ENCODE measurements at places on chromosomes 2 and 18.

- no peak for DNase-seq
Measured at GRCh38 chr2:240586919-240587800, 626 bp downstream of the CAPN10 start.

GRCh38 chr2:217393585-217394032, 533.7 kb upstream of the TNP1 start:
- no peak for DNase-seq

DNA sequence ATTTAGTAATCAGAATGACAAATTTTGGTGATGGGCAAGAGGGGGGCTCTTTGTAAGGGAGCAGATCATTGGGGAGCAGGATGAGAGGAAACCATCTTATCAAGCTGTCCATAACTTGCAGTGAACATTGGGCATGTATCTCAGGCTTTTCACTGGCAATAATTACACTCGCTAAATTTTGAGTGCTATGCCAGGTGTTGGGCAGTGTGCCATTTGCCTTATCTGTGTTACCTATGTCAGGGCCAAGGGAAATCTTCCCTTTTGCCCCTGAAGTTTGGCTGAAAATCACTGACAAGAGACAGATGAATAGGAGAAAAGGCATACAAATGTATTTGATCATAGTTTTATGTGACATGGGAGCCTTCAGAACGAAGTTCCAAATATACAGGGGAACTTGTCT, 39.0 kb downstream of the NOSTRIN start:
- no peak for DNase-seq

- no peak for DNase-seq
Measured at GRCh38 chr2:160368988-160369930, 124.3 kb downstream of the RBMS1 start.

- DNase-seq, result no peak
Measured at GRCh38 chr2:42795841-42796301, 3.5 kb upstream of the HAAO start.

- no peak for DNase-seq
Measured at GRCh38 chr2:223108351-223109050, 56.5 kb downstream of the KCNE4 start.

- DNase-seq, result no peak
Measured at GRCh38 chr2:157684940-157685466, 56.3 kb upstream of the ACVR1C start.

- no peak for DNase-seq
Measured at GRCh38 chr2:75574106-75574505, 13.4 kb upstream of the EVA1A start.

DNA sequence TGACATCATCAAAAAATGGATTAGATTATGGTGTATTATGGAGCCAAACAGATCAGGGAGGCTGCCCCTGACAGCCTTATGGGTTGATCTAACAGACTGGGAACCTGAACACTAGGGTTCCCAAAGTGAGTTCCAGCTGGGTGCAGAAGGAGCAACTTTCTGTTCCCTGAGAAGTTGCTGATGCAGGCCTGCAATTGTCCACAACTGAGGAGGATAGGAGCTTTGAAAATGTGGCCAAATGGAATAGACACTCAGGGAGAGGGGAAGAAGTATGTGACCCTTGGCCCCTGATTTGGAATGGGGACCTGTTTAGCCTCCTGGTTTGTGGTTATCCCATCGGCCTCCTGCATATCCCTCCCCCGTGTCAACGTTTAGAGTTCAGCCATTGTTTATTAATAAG, 262.2 kb upstream of the SKOR2 start:
- DNase-seq, result no peak

DNA sequence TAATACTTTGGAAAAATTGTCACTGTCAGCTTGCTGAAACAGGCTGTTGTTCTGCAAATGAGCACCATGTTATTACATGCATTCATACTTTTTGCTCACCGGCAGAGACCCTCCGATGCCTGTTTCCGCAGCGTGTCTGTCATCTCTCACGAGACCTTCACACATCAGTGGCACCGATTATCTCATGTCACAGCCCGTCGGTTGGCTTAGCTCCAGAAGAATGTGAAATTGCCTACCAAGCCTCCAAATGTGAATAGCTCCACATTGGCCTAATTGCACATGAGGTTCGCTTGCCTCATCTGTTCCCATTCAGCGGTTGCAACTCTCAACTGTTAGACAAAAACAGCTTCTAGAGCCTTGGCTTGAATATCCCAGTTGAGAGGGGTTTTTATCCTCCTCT, 233.0 kb downstream of the ACTR3 start:
- DNase-seq, result no peak

- no peak for DNase-seq
Measured at GRCh38 chr2:165349181-165349580, 110.0 kb downstream of the SCN2A start.

- no peak for DNase-seq
Measured at GRCh38 chr2:144693179-144693578, 173.3 kb upstream of the ZEB2 start.

- DNase-seq, result no peak
Measured at GRCh38 chr2:10331702-10332401, 29.1 kb downstream of the HPCAL1 start.

DNA sequence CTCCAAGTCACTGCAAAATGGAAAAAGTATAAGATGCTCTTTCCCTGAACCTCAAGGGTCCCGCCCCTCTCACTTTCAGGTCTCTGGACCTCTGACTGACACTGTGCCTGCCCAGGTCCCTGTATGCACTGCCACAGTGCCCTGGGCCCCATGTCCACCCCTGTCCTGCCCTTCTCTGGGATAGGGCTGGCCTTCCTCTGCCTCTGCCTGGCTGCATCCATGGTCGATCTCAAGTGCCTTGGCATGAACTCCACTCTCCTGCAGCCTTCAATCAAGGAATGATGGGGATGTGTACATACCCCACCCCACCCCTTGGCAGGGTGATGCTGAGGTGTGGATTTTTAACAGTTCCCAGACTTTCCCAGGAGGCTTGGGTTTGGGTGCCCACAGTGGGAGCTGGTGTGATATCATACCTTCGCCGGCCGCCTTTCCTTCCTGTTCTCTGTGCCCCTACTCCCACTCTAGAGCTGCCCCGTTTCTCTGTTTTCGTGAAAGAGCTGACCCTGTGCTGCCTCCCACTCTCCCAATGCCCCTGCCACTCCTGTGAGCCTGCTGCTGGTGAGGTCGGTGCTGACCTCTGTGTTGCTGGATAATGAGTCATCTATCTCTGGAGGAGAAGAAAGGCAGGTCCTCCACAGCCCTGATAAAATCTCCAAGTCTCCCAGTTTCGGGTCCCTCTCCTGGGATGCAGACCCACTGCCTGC, 18.9 kb downstream of the PTPN18 start:
- no peak for DNase-seq

DNA sequence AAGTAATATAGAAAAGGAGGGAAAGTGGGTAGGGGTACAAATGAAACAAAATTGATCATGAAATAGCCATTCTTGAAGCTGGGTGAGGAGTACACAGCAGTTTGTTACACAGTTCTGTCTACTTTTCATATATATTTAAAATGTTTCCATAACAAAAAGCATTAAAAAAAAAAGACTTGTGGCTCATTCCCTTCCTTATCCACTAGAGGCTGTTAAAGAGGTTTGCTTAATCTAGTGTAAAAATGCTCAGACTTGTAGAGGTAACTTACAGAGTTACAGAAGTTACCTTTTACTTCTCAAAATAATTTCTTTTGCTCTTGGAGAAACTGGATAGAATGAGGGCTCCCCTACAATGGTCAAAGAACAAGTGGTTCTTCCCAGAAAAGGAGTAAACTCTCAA, 8.1 kb upstream of the WIPF1 start:
- no peak for DNase-seq

DNA sequence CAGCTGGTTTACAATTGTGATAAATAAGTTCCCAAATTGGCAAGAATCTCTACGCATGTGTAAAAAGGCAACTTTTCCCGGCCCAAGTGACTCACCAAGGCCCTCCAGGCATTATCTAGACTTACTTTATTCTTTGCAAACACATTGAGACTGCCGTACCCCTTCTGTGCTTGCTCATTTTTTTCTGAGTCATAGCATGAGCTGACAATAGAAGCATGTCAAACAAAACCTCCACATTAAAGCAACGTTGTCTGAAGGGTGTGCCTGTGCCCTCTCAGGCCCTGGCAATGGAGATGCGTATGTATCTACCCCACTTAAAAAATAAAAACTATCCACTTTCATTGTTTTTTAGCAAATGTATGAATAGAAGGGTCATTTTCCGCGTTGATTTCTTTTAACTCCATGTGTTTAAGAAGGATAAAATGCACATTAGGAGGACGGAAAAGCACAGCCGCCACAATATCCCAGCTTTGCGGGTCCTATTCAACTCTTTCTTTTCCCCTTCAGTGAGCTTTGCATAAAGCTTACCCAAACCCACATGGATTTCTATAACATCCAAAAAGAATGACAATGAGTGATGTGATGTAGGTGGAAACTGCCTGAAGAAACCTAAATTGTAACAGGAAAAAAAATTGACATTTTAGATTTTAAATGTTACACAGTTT, 298.2 kb downstream of the CDCA7 start:
- DNase-seq, result no peak

- no peak for DNase-seq
Measured at GRCh38 chr2:58099096-58099769, 52.6 kb downstream of the VRK2 start.

- DNase-seq, result no peak
Measured at GRCh38 chr2:126717928-126718327, 62.0 kb downstream of the GYPC start.

DNA sequence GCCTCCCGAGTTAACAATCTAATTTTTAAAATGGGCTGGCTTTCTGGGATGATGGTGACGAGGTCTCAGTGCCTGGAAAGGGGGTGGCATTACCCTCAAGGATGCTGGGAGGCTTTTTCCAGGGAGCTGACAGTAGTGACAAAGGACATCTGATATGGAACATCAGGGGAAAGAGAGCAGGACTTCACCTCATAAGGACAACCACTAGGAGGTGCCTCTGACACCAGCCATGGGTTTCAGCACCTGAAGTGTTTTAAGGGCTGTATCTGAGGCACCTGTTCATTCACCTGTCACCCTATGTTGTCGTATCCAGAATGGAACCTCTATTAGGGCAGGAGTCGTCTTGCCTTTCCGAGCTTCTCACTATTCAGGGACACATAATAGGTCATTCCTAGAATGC, 10.8 kb downstream of the IL36B start:
- no peak for DNase-seq

GRCh38 chr2:231104115-231104713, 20.6 kb downstream of the HTR2B start:
- DNase-seq, result peak; percentile 61

GRCh38 chr2:221874444-221874843, 302.3 kb upstream of the EPHA4 start:
- no peak for DNase-seq

DNA sequence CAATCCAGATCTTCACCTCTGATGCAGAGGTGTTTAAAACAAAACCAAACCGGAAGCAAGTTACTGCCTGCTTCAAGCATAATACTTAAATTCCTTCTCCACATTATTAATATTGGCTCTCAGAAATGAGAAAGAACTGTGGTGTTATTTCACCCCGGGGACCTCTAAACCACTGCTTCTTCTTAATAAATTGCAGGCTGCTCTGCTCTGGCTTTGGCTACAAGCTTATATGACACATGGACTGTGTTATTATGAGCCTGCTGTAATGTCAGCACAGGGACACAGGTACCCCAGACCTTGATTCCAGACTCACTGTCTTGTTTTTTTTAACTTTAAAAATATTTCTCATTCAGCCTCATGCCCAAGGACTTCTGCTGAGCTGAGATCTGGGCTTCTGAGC, 45.1 kb downstream of the ST6GAL2 start:
- no peak for DNase-seq

- DNase-seq, result no peak
Measured at GRCh38 chr2:240400371-240401161, 34.9 kb upstream of the GPC1 start.

DNA sequence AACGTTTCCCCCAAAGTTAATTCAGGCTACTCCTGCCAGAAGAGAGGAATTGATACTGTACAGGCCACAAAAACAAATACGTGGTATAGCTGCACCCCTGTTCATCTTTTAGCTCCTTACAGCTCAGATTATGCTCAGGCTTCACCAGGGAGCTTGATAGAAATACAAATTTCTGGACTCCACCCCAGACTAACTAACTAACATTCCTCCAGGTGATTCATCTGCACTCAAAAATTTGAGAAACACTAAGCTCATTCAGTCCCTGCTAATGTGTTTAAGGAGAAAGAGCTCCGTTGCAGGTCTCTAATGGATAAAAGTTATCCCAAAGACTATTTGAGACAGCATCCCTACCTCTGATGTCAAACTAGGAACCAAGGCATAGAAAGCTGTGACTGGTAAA, 36.8 kb upstream of the UNC80 start:
- DNase-seq, result no peak

- no peak for DNase-seq
Measured at GRCh38 chr18:42164556-42164955, 209.5 kb downstream of the PIK3C3 start.

- no peak for DNase-seq
Measured at GRCh38 chr18:57841568-57841967, 38.5 kb upstream of the ATP8B1 start.

GRCh38 chr2:43086451-43087221, 139.8 kb downstream of the ZFP36L2 start:
- DNase-seq, result no peak

DNA sequence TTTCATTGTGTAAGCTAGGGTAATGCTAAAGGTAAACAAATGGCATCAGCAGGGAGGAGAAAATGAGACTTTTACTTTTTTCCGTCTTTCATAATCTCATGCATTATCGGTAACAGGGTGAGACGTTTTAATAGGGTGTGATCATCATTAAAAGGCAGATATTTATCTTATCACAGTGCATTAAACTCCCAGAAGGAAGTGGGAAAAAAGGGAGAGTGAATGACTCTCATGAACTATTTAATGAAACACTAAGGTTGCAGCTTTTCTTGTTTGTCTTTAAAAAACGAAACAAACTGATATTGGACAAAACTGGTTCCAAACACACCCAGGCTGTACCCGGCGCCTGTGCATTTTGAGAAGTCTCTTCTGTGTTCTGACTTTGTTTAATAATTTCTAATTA, 1936.8 kb upstream of the PIK3C3 start:
- DNase-seq, result no peak

DNA sequence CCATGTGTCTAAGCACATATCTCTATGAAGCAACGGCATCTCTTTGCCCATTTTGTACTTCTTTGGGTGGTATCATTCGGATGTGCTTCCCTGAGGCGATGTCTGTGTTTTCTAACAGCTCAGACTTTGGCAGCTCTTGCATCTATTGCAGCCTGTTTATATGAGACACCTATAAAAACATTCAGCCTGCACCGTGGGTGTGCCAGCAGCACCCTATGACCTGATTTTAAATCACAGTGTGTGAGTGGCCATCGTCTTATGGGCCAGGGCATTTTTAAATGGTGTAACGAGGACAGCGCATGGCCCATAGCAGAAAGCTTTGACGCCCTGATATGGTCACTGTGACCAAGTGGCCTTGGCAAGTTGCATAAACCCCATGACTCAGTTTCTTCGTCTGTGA, 12.9 kb downstream of the NPAS2 start:
- no peak for DNase-seq

GRCh38 chr18:68841301-68841700, 43.4 kb downstream of the CCDC102B start:
- no peak for DNase-seq
